Activated CD4-positive, CD25-positive, alpha-beta regulatory T cell (primary cell): ENCODE measurements at places on chromosomes 5 and 9.

DNA sequence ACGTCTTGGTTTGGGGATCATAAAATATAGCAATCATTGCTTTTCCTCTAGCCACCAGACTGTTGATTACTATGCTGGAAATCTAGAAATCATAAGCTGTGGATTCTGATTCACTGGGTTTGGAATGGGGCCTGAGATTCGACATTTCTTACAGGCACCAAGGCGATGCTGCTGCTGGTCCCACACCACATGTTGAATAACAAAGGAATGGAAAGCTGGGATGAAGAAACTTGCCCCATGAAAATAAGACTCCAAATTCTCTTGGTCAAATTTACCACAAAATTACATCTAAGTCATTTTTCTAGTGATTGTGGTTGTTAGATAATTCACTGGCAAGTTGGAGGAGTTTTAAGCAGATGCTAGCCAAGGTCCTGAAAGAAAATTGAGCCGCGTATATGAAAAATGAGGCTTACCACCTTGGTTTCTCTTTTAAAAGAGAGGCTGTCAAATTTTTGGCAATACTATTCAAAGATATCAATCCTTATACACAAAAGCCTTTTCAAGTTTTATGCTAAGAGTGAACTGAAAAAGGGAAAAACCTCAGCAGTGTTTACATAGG lies 23.0 kb upstream of the MEIKIN start:
- DNase-seq, result no peak

DNA sequence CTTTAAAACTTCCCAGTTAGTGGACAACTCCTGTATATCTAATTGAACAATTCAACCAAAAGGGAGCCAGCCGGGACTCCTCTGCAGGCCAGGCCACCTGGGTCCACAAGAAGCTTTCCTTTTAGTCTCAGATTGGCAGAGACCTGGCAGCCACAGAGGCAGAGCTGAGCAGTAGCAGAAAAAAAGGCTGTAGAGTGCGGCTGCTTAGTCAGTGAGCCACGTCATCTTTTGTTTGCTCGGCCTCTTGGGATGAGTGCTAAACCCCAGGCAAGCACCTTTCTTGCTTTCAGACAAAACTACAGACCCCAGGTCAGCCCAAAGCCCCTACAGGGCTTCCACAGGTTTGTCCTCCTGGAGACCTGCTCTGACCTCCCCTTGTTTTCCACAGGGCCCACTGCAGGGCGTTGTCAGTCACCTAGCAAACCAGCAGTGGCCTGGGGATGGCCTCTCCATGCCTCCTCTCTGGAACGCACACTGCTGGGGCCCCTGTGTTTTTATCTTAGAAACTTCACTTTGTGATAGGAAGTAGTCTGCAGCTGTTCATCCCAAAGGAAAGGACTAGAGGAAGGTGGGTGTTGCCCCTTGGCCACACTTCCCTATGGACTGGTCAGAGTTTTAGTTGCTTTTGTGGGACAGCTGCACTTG lies 49.9 kb downstream of the SHB start:
- no peak for DNase-seq

DNA sequence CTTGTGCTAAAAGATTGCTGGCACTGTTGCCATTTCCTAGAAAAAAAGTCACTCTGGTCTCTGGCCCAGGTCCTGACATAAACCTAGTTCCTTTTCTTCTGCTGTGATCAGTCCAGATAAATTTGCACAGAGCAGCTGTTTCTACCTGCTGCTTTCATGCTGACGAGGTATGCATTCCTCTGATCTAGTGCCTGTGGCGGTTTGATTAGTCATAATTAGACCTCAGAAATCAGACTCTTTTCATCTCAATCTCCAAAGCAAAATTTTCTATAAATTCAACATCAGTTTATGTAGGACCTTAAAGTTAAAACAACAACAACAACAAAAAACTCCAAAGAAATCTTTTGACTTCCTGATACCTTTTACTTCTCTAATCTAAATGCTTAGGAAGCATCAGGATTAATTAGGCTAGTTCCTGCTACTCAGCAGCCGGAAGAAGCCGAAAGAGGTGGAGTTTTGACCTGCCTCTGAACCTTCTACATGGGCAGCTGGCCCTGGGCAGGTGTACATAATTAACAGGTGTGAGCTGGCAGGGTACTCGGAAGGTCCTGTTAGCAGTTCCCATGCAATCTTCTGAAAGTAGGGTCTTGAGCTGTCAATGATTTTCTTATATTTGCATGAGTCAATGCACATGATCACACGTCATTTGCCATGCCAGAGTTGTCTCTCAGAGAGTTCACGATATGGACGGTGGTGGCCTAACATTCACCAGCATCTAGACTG lies 83.3 kb upstream of the CCDC112 start:
- DNase-seq, result no peak

GRCh38 chr5:159341145-159341544 lies 10.9 kb upstream of the IL12B start:
- no peak for DNase-seq

DNA sequence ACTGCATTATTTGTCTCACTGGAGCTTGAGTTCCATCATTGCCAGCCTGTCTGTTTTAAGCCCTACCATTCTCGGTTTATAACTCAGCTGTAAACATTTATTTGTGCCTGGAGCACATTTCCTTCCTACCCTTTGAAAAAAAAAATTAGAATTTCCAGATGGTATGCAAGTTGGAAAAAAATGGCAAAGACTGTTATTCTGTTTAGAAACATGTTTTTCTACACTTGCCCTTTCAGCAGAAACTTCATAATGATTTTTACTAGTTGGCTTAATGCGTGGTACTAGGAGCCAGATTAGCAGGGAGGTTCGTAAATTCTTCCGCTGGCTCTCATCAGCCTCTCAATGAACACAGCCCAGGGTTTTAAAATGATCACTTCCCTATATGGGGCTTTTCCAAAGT lies 238.8 kb upstream of the WWC1 start:
- no peak for DNase-seq

DNA sequence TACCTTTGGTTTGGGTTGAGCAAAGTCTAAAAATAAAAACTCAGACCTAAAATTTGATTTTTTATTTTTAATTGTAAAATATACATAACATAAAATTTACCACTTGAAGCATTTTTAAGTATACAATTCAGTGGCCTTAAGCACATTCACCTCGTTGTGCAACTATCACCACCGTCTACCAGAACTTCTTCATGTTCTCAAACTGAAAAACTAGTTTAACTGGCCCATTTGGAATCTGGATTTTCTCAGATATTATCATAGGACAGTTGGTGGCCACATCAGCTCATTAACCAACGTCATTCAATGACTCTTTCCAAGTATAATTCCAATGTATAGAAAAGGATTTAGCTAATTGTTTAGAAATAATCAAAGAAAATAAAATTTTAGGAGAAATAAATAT lies 319.3 kb downstream of the TLE1 start:
- DNase-seq, result no peak

DNA sequence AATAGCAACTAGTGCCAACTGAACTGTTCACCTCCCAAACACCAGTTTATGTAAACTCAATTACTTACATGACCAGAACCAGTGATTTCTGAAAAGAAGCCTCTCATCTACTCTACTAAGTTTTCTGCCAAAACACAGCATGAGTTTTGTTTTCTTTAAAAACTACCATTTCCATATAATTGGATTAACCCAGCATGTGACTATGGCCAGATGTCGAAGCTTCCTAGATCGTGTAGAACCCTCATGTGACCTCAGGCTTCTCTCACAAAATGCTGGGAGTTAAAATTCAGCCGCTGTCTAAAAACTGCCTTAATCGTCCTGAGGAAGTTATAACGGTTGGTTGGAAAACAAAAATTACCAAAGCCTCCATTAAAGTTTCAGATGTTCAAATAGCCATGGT lies 303.5 kb downstream of the IRX1 start:
- no peak for DNase-seq

GRCh38 chr5:135569755-135570452 lies 8.9 kb downstream of the CXCL14 start:
- DNase-seq, result no peak

- no peak for DNase-seq
Observed at GRCh38 chr9:840343-840742, 1.2 kb upstream of the DMRT1 start.
